ENCODE measurements at places on chromosomes 3 and 15.

- no peak for DNase-seq
Measured at GRCh38 chr3:104711406-104711805, 655.3 kb upstream of the ALCAM start.

GRCh38 chr3:105367406-105368213 is 901 bp downstream of the ALCAM start:
- DNase-seq: peak; percentile 43

DNA sequence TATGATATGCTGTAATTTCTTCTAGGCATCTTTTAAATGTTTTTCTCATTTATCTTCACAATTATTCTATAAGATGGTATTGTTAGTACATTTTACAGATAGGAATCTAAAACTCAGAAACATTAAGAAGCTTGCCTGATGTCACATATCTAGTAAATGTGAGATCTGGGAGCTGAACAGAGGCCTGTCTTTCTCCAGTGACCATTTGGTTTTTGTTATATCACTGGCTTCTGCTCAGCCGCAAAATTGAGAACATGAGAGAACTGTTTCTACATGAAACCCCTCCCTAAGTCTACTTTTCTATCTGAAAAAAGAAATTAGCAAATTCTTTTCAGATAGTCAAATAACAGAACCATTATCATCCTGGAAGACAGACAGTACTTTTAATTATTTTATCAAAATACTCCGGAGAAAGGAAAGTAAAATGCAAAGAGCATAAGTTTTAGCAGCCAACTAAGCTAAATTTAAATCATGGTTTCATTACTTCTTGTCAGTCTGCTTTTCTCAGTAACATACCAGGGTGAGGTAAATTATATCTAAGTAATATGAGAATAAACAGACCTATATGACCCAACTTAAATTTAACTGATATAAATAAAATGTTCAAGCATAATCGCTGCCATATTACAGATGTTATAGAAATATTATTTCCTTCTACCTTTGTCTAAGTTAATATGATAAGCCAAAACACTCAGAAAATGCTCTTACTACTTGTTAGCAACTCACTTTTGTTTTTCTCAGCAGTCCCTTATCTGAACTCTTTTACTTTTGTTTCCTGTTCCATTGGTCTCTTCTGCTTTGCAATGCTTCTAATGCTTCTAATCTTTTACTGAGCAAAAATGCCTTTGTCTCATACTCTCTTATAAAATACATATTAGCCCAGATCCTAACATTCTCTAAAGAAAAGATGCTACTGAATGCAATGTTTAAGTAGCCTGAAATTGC is 68.0 kb upstream of the MBNL1 start:
- DNase-seq: no peak

GRCh38 chr15:29969562-29970401 is 113.0 kb upstream of the GOLGA8J start:
- no peak for DNase-seq

DNA sequence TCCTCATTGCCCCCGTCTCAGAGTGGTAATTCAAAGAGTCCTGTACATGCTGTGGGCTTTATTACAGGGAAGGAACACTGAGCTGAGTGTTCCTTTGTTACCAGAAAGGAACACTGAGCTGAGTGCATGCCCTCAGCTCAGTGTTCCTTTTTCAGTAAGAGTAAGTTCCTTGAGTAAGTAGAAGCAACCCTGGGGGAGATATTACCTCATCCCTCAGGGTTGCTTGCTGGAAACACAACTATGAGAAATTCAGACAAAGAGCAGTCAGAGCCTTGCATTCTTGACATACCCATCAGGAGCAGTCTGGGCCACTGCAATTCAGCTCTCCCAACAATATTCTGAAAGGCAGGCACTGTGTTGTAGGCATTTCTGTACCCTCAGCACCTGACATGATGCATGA is 17.0 kb downstream of the CHRM5 start:
- no peak for DNase-seq

DNA sequence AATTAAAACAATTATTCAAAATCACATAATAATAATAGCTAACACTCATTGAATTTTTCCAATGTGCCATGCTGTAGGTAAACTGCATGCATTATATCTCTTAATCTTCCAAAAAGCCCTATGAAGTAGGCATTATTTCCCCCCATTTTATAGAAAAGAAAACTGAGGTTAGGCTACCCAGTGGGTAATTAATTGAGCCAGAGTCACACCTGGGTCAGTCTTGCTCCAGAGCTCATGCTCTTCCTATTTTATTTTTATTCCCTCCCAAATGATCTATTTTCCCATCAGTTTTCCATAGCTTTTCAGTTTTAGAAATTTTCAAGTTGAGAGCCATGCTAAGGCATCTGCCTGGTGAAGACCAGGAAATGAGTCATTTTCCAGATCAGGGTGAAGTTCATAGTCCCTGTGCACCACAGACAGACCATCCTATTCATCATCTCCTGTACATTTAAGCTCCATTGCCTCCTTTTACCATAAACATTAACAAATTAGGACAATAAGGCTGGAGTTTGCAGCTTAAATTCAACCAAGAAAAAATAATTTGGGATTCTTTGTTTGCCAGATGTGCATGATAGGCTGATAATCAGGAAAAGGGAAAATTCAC is 417.3 kb downstream of the OTOL1 start:
- no peak for DNase-seq

GRCh38 chr3:52341123-52341522 is 25.0 kb downstream of the DNAH1 start:
- DNase-seq: no peak

DNA sequence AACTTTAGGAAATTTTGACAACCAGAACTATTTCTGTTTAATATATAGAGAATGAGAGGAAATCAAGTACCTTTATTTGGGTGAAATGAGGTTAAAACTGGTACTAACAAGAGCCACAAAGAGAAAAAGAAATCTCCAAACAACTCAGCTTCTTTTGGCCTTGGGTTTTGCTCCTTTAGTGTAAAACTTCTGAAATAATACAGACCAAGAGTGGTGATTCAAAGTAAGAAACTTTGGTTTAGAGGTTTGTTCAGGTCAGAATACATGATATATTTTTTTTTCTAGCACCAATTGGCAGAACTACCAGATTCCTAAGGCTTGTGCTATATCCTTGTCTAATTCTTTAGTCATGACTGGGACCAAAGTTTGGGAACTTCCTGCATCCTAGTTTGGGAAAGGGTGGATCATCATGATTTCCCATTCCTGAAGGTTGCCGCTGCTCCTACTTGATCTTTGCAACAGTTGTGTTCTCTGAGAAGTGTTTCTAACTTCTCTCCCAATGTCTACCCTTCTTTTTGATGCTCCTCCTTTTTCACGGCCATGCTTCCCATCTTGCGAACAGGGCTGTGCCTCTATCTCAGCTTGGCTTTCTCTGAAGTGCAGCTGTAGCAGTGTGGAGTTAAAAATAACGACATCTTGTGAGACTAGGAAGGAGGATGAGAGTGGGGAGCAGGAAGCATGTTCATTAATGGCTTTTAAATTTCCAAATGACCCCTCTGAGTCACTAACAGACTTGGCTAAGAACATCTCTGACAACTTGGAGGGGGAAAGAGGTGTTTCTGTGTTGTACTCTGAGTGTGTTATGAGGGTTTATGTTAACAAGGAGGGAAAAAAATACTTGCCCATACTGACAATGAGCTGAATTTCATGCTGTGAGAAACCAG is 87.7 kb downstream of the KCNAB1 start:
- DNase-seq: no peak

DNA sequence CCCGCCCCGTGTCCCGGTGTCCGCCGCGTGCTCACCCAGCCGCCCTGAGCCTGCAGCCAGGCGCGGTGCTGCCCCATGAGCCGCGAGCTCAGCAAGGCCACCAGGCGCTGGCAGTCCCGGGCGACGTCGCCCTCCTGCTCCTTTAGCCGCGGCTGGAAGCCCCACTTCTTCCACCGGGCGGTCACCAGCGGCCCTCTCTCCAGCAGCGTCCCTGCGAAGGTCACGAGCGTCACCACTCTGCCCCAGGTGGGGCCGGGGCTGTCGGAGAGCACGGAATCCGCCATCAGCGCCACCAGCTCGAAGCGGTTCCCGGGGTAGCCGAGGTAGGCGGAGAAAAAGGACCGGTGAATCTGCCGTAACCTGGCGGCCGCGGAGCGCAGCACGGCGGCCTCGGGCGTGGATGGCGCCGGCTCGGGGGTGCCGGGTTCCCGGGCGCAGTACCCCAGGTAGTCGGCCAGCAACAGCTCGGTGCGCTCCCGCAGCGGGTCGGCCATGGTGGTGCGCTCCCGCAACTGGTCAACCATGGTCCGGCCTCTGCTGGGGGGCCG is 298 bp downstream of the BCL2L10 start:
- DNase-seq: peak; percentile 20

GRCh38 chr15:39140060-39140604 is 440.7 kb upstream of the THBS1 start:
- DNase-seq: no peak

GRCh38 chr3:76352051-76352450 is 566.7 kb upstream of the ZNF717 start:
- no peak for DNase-seq

DNA sequence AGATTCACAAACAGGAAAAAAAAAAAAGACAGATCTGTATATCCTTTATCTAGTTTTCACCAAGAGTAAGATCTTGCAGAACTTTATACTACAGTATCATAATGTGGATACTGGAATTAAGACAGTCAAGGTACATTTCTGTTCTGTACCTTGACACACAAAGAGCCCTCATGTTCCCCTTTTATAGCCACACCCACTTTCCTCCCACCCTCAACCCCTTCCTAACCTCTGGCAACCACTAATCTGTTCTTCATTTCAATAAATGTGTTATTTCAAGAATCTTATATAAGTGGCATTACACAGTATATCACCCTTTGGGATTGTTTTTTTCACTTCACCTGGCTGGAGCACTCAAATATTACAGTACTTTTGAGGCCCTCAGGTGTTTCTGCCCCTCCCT is 3.6 kb upstream of the RAB6B start:
- no peak for DNase-seq

DNA sequence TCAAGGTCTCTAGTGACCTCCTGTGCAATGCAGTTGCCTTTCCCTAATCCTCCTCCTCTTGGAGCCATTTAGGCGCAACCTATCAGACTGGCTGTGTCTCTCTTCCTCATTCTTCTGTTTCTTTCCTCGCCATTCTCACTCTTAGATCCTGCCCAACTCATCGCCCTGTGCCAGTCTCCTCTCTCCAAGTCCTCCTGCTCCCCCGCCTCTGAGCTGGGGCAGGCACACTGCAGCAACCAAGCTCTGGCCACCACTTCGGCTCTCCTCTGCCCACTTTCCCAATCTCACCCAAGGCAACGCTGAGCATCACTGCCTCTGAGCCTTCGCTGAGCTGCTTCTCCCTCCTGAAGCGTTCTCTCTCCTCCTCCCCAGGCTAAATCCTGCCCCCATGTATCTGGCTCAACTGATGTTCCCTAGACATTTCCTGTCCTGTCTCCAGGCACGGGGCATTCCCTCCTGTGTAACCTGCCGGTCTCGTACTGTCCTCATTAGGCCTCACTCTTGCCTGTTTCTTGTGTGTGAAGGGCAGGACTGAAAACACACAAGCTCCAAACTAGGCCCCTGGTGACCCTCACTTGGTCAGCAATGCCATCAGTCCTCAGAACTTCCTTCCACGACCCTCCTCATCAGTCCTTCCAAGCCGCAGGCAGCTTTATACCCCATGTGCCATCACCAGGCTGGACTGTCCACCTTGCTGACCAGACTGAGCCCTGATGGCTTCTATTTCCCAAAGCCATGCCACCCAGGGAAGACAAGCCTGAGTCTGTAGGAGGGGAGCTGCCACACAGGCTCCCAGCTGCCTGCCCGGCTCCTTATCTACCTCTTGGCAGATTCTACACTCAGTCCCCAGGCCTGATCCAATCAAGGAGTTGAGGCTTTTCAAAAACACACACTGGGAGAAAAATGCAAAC is 85.6 kb downstream of the SEC22A start:
- DNase-seq: no peak

GRCh38 chr15:100722551-100723314 is 120.3 kb downstream of the ASB7 start:
- no peak for DNase-seq

DNA sequence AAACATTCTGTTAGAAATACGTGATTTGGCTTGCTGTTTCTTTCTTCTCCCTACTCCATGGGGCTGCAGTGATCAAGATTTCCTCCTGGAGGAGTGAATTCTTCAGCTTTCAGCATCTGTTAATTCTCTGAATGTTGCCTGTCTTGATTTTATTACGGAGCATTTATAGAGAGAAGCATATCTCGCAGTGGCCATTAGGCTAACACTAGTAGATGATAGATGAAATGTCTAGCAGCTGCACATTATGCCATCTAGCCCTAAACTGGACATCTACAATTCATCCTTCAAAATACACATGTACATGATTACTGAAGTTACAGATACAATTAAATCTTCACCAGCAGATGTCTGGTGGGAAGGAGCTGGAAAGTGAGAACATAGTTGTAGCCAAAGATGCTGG is 769.8 kb upstream of the NECTIN3 start:
- no peak for DNase-seq

DNA sequence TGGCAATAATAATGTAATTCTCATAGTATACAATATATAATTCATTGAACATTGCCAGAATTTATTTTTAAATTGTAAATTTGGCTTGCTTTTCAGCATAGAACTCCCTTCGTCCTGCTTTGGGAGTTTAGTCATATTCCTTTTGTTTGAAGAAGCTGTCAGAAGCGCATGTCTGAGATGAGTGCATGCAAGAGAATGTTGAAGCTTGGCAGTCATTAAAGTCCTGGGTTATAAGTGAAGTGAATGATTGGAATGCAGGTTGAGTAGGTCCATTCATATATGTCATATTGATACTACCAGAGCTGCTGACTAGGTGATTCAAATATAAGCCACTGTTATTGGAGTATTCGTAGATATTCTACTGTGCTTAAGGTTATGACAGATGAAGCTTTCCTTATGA is 243.6 kb upstream of the MDFIC2 start:
- no peak for DNase-seq

DNA sequence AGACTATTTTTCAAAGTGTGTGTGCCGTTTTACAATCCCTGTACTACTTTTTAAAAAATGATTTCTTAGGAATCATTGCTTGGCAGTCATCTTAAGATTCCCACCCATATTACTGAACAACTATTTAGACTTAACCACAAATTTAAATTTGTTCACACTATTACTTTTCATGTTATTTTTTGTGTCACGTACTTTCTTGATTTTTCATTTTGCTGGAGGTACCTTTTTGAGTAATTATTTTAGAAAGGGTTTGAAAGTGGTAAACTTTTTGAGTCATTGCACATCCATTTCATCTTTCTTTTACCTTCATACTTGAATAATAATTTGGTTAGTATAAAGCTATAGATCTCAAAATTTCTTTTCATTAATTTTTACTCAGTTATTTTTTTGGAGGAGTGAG is 16.9 kb downstream of the CMTM8 start:
- no peak for DNase-seq
